ENCODE measurements at places on chromosomes 13 and 19. TPM values are rescaled to one million over a fixed set of nuclear protein-coding genes. Genes with fewer than 3 reads are reported as not detected.

Gene FCAR
- polyA plus RNA-seq = not detected

Gene SULT2B1
- 0.11 TPM for polyA plus RNA-seq

Gene KRTDAP
- not detected for polyA plus RNA-seq

Gene SEMA6B
- polyA plus RNA-seq = 3.8 TPM

Gene ZNF813
- 2.6 TPM for polyA plus RNA-seq

Gene OR7A5
- not detected for polyA plus RNA-seq

Gene TNNT1
- 324 TPM for polyA plus RNA-seq

Gene PALM3
- 12.1 TPM for polyA plus RNA-seq

Gene CPB2
- not detected for polyA plus RNA-seq

Gene FLT3LG
- 2.8 TPM for polyA plus RNA-seq

Gene INSR
- polyA plus RNA-seq = 0.88 TPM

Gene OBI1
- 8.8 TPM for polyA plus RNA-seq

Gene SHC2
- polyA plus RNA-seq = not detected

Gene AP1M2
- 1.1 TPM for polyA plus RNA-seq

Gene KISS1R
- polyA plus RNA-seq = 17.3 TPM

Gene CCDC106
- polyA plus RNA-seq = 24.1 TPM

Measured in K562 (cell line).